Left kidney (tissue), 8 donors: ENCODE measurements at places on chromosomes 12 and 14. TPM values are rescaled to one million over a fixed set of nuclear protein-coding genes. Genes with fewer than 3 reads are reported as not detected.
A peak's percentile ranks its signal among the peaks of the same experiment; 100 is the strongest.

DNA sequence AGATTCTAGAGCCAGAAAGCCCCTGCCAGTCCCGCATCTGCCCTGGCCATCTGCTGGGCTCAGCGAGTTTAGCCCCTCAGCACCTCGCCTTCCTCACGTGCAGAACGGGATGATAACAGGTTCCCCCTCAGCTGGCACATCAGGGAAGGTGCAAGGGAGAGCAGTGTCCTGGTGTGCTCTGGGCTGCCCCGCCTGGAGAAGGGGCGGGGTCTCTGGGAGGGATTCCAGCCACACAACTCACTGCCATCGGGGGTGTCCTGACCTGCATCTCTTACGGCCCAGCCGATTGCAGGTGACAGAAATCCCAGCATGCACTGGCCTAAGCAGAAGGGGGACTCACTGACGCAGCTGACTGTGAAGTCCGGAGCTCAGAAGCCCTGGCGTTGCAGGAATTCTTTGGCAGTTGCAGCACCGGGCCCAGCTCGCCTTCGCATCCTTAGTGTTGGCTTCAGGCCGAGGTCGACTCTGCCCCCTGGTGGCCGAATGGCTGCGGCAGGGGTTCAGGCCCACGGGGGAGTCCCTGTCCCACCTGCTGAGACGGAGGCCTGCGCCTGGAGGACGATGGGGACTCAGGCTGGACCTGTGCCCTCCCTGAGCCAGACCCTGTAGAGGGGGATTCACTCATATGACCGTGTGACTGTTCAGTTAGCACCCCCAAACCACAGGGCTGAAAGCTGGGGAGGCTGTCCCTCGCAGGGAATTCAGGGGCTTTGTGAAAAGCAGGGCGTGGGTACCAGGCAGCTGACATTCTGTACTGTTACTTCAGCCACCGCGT is 178.6 kb downstream of the ADGRD1 start:
- DNase-seq, result peak; percentile 79

Gene KRT77
- polyA plus RNA-seq, result not detected

DNA sequence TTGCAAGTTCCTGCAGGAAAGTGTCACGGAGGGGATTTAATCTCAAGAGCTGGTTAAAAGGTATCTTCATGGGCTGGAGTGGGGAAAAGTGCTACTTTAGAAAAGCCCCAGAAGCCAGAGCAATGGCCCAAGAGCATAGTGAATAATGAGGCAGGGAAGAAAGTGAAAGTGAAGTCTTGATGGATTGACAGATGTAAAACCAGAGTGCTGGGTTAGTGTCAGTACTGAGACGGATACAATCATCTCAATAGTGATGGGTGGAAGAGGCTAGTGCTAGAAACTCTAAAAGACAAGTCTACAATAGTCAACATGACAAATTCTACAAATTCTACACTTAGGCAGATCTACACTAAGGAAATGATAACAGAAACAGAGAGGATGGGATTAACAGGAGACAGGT is 68.1 kb downstream of the CIT start:
- DNase-seq, result no peak

Gene KSR2
- polyA plus RNA-seq, result 1.2 TPM

Gene CIROP
- polyA plus RNA-seq, result not detected

DNA sequence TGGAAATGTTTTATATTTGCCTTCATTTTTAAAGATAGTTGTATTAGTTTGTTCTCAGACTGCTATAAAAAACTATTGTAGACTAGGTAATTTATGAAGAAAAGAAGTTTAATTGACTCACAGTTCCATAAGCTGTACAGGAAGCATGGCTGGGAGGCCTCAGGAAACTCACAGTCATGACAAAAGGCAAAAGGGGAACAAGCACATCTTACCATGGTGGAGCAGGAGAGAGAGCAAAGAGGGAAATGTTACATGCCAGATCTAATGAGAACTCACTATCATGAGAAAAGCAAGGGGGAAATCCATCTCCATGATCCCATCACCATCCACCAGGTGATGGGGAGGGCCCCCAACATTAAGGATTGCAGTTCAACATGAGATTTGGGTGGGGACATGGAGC is 35.5 kb upstream of the UNC79 start:
- DNase-seq, result no peak

GRCh38 chr14:50831726-50832168 is 785 bp upstream of the NIN start:
- no peak for DNase-seq

- no peak for DNase-seq
These were observed 4.2 kb upstream of the DTX1 start for GRCh38 chr12:113052326-113052725.
